ENCODE measurements at places on chromosomes 7 and 10. TPM values are rescaled to one million over a fixed set of nuclear protein-coding genes. Genes with fewer than 3 reads are reported as not detected.

Gene PLEKHS1
- not detected for polyA plus RNA-seq

Gene OR6V1
- polyA plus RNA-seq = not detected

Gene PRSS1
- not detected for polyA plus RNA-seq

Gene SKAP2
- polyA plus RNA-seq = 27.1 TPM

Measured in brain (organoid and tissue), 16 donors.